Gastroesophageal sphincter (tissue), 4 donors: ENCODE measurements at places on chromosomes 4 and X.

GRCh38 chr4:109191216-109191615 lies 111.2 kb downstream of the COL25A1 start:
- ATAC-seq, result no peak

DNA sequence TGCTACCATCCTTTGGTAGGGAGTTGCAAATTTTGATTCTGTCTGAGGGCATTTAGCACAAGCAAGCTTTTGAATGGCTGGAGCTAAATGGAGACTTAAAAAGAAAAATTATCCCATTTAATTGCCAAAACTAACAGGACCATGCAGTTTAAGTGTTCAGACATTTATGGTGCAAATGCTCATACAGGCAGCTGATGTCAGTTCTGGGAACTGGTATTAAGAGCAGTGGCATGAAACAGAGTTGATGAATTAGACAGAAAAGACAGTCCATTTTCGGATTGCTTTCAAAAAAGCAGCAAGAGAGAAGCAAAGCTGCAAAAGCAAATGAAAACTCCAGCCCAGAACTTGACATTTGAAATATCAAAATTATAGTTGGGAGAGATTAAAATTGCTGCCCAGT lies 1.3 kb downstream of the SCRG1 start:
- no peak for ATAC-seq

DNA sequence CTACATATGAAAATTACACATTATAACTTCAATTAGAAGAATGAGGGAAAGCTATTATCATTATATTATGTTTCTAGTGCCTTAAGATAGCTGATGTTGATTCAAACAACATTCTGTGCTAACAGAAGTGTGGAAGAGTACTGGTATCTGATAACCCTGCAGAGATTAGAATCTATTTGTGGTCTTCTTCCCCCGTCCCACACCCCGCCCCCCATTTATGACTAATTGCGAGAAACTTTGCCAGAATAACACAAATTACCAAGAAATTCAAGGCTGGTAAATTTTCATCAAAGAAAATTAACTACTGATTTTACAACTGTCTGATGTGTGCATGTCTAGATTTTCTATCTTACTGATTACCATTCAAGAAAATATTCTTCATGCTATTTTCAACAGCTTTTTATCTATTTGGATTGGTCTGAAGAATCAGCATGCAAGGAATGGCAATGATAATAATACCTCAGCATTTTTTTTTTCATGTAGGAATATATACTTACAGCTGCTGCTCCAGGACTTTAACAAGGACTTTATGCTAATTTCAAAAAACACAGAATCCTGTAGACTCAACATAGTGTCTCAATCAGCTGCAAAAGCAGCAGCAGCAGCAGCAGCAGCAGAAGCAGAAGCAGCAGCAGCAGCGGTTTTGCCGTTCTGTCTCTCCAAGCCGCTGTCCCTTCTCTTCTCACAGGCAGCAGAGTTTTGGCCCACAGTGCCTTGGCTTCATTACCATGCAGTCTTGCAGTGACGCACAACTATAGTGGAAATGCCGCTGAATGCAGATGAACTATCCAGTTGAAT lies 126.7 kb downstream of the FRYL start:
- peak; percentile 43 for ATAC-seq

DNA sequence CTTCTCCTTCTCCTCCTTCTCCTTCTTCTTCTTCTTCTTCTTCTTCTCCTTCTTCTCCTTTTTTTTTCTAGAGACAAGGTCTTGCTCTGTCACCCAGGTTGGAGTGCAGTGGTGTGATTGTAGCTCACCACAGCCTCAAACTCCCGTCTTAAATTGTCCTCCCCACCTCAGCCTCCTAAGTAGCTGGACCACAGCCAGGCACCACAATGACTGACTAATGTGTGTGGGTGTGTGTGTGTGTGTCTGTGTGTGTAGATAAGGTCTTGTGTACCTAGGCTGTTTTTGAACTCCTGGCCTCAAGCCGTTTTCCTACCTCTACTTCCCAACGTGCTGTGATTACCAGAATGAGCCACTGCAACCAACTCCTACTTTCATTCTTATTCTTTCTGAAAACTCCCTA lies 390.9 kb downstream of the ADAM29 start:
- ATAC-seq, result no peak

GRCh38 chr4:114132199-114132598 lies 152.8 kb upstream of the ARSJ start:
- ATAC-seq, result no peak

DNA sequence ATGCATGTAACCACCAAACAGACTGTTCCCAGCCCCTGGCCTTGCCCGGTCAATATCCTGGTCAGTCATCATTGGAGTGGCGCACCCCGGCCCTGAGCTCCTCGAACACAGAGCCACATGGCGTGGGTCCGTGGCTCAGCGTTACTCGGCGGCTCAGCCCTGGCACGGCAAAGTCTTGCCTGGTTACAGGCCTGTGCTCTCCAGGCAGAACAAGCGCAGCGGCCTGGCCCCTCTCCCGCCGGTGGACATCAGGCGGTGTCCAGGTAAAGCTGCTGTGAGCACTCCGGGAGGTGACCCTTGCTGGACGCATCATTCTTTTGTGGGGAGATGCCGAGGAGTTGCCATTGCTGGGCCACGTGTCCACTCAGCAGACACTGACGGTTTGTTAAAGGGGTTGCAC lies 6.1 kb upstream of the UVSSA start:
- no peak for ATAC-seq

- ATAC-seq, result no peak
These were observed 76.4 kb upstream of the NHS start for GRCh38 chrX:17298564-17298963.

DNA sequence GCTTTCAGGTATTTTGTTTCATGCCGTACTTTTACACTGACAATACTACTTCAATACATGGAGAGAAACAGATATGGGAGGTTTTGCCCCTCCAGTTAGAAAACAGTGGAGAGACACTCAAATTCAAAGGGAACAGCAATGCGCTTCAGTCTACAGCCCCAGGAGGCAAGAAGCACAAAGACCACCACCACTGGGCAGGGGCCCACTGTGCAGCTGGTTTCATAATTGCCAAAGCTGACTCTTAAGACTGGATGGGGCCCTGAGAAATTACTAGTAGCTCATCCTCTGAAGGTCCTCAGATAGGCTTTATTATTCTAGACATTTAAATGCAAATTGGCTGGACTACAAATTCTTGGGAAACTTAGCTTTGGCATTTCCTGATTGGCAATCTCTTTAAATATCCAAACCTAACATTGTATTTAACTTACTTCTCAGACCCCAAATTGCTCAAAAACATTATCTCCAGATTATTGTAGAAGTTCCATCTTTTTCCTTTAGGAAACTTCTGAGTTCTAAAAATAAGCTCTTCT lies 85.9 kb upstream of the GPR34 start:
- ATAC-seq, result no peak

DNA sequence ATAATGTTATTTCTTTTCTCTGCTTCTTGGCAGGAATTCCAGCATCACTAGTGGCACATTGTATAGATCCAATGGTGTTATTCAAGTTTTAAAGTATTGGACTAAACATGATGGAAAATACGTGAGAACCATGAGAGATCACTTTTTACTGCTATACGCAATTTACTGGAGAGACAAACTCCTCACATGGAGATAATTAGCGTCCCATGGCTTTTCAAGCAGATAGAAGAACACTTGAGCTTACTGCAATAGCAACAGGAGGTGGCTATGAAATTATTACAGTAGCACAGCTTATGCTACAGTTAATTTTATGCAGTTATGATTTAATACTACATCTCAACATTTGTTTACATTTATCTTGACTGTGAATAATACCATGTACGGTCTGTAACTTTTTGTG lies 11.9 kb upstream of the TMEM185A start:
- ATAC-seq, result no peak

DNA sequence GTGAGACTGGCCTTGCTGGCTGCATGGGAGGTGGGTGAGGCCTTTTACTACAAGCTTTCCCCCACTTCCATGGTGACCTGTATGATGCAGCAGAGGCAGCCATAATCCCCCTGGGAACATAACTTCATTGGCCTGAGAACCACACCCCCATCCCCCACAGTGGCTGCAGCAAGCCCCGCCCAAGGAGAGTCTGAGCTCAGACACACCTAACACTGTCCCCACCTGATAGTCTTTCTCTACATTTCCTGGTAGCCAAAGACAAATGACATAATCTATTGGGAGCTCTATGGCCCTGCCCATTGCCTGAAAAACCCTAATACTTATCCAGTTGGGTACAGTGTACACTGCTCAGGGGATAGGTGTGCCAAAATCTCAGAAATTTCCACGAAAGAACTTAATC lies 62.6 kb downstream of the GLUD2 start:
- ATAC-seq, result no peak

GRCh38 chr4:181582595-181582994 lies 660.6 kb upstream of the TENM3 start:
- ATAC-seq, result no peak

DNA sequence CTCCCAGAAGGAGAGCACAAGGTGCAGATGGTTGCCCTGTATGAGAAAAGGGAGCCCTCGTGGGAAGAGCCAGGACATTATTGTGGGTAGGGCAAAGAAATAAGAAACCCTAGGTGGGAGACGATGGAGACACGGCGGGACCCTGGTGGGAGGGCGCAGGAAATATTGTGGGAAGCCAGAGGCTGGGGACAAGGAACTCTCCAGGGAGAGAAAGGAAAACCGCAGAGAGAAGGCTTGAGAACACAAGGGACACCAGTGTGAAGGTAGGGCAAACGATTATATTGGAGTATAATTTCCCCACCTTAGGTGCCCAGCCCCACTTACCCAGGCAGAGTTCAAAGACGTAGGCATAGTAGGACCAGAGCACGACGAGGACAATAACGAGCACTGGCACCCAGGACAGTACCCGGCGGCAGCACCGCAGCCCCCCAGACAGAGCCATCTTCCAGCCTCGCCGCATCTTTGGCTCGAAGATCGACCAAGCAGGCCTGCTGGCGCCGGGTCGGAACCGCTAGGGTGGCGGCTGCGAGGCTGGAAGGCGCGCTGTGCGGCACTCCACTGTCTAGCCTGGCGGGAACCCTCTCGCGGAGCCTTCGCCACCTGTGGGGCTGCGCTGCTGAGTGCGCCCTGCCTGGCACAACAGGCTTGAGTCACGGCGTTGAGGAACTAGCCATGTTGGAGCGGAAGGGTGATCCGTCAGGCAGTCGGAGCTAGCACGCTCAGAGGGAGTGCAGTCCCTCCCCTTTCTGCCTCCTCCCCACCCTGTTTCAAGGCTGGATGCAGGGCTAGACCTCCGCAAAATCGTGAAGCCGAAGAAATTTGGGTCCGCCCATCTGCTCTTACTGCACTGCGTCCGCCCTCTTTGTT lies at the start of gene ZDHHC15:
Gene ZDHHC15 (minus strand): TSS at position 473 of the 867 bp plus-strand sequence. CDS start 13 bp downstream, at position 460.
- ATAC-seq, result peak; percentile 92

DNA sequence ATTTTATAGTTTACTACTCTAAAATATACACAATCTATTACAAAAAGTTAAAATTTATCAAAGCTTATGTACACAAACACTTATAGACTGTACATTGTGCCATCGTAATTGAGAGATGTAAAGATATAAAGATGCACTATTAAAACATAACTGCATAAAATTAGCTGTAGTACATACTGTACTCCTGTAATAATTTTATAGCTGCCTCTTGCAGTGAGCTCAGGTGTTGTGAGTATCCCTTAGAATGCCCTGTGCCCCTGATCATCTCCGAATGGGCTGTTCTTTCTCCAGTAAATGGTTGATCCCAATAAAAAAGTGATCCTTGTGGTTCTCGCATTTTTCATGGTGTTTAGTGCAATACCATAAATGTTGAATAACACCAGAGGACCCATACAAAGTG lies 101.2 kb downstream of the TMEM164 start:
- ATAC-seq, result no peak

DNA sequence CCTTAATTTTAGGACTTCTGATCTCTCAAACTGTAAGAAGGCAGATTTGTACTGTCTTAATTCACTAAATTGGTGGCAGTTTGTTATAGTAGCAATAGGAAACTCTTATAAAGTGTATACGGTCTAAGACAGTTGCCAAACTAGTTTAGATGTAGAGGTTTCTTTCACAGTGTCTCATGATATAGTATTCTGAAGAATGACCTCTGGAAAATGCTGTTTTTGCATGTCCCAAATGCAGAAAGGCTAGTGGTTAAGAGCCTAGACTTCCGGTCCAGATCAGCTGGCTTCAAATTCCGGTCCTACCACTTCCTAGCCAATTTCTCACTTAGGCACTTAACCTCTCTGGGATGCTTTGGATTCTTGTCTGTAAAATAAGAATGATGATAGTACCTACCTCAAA lies 538.5 kb downstream of the CENPC start:
- no peak for ATAC-seq

GRCh38 chrX:74509989-74510388 lies 88.7 kb downstream of the SLC16A2 start:
- ATAC-seq, result no peak

GRCh38 chr4:72352711-72353110 lies 216.3 kb downstream of the ADAMTS3 start:
- ATAC-seq, result no peak

GRCh38 chr4:36133086-36133485 lies 111.2 kb downstream of the ARAP2 start:
- ATAC-seq, result no peak

DNA sequence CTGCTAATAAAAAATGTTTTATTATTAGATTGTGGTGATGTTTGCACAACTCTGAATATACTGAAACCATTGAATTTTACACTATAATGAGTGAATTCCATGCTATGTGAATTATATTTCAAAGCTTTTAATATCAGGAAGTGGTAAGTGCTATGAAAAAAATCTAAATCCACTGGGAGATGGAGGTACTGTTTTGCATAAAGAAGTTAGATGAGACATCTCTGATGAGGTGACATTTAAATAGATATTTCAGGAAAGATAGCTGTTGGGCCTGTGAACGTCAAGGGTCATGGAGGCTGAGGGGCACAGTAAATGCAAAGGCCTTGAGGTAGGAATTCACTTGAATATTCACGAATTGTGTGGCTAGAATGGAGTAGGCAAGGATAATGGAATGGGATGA lies 12.3 kb downstream of the DCUN1D4 start:
- no peak for ATAC-seq

DNA sequence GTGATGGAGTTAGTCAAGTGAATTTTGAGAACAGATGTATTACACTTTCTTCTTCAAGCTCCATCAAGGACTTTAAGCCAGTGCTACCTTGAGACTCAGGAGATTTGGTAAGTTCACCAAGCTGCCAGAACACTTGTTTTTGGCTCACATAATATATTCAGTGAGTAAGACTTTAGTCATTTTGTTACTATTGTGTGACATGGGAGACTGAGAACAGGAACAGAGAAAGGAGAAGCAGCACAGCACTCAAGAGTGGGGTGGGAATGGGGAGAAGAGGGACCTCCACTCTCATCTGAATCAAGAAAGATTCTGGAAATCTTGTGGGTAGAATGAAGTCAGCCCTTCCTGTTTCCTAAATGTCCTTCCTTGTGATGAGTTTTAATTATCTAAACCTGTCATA lies 87.3 kb upstream of the TET2 start:
- ATAC-seq, result no peak

DNA sequence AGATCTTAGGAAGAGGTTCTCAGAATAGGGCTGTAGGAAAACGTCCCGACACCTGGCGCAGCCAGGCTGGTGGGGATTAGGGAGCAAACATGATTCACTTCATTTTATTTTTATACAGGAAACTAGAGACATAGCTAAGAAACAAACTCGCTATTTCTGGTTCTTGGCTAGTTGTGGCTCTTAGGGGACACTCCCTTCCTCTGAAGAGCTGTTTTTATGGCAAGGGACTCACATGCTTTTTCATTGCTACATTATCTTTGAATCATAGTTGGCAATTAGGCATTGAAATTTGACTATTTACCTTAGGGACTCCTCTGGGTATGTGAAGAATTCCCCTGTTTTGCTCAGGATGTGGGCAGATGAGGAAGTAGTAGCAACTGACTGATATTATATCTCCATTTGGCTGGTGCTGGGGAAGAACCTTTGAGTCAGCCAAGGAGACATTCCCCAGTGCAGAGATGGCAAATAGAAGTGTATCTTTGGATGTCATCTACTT lies 174.5 kb downstream of the SMIM20 start:
- peak; percentile 73 for ATAC-seq

- ATAC-seq, result no peak
These were observed 58.6 kb downstream of the TAB3 start for GRCh38 chrX:30830326-30830943.
